Cortex of kidney (tissue), 1 donor: ENCODE measurements at places on chromosomes 3 and 15.

DNA sequence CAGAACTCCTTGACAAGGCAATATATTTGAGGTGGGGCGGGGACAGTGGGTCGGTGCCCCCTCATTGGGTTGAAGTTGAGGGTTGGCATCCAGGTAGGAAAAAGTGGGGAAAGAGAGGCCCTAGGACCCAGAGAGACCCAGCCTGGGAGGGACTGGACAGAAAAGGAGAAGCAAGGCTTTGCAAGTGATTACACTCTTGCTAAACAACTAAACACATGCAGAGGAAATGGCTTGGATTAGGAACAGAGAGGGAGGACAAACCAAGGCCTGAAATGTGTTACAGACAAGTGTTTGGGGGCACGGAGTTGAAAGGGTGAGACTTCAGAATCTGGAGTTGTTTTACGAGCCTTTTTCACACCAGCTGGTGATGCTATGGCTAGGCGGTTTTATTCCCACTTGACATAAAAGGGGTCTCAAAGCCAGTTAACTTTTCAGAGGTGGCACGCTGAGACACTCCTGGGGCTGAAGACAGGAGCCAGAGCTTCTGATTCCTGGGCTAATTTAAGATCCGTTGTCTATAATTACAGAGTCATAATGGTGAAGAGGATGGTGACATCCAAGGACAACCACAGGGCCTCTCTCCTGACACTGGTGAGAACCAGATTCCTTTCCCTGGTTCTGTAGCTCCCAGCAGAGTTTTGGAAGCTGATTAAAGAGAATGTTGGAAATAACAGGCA lies 7.7 kb upstream of the KCTD6 start:
- no peak for DNase-seq

- DNase-seq, result no peak
These were observed 27.9 kb downstream of the EIF1B start for GRCh38 chr3:40337136-40338108.

GRCh38 chr15:80852676-80853075 lies 73.5 kb downstream of the CEMIP start:
- DNase-seq, result no peak

GRCh38 chr3:177050501-177051237 lies 146.6 kb downstream of the TBL1XR1 start:
- DNase-seq, result no peak

DNA sequence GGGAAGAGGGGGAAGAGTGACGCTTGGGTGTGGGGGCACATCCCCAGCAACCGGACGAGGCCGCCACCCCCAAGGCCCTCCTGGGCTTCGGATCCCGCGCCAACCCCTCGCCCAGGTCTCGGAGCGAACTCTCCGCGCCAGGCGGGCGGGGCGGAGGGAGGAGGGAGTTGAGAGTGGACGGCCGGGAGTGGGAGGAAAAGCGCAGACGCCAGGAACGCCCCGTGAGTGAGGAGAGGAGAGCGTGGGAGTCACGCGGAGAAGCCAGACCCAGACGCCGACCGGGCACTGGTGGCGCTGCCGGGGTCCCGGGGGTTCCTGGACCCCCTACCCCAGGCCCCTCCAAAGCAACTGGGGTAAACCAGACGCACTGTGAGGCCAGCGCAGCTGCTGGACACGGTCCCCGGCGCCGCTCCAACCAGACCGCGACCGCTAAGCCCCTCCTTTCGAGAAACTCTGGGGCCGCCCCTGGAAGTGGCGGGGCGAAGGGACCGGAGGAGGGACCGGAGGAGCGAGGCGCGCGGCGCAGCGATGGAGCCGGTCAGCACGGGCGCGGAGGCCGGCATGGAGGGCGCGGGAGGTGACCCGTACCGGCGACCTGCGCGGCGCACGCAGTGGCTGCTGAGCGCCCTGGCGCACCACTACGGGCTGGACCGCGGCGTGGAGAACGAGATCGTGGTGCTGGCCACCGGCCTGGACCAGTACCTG lies at the start of gene EFCC1:
TSS of gene EFCC1 (plus strand) at position 204 of the 705 bp plus-strand sequence. CDS start at position 529, 325 bp downstream.
- no peak for DNase-seq

DNA sequence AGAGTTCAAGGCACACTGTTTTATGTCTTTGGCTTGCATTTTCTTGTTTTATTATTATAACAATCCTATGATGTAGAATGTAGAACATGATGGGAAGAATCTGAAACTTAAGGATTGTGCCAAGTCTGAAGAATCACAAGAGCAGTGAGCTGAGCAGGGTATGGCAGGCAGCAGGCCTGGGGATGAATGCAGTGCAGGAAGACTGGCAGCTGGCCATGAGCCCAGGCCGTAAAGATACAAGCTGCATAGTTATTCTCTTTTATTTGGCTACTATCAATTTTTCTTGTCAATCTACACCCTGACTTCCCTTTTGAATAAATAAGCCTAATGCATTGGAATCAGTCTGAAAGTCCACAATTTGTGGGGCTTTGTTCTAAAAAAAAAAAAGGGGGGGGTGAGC lies 89.6 kb upstream of the ARPP21 start:
- DNase-seq, result no peak

GRCh38 chr3:128997486-128998133 lies 3.5 kb upstream of the EFCC1 start:
- no peak for DNase-seq

DNA sequence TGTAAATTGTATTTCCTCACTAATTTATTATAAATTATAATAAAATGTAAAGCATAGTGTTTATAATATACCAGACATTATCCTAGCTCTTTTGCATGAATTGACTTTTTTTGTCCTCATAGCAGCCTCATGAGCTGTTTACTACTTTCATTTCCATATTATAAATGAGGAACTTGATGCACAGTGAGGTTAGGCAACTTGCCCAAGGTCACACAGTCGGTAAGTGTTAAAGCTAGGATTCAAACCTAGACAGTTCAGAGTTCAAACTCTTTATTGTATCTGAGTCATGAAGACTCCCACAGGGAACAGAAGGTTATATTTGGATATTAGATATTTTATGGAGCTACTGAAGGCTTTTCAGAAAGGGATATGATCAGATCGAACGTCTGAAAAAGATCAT lies 322.2 kb upstream of the SATB1 start:
- DNase-seq, result no peak

GRCh38 chr3:56870436-56870835 lies 68.7 kb upstream of the ARHGEF3 start:
- DNase-seq, result no peak

DNA sequence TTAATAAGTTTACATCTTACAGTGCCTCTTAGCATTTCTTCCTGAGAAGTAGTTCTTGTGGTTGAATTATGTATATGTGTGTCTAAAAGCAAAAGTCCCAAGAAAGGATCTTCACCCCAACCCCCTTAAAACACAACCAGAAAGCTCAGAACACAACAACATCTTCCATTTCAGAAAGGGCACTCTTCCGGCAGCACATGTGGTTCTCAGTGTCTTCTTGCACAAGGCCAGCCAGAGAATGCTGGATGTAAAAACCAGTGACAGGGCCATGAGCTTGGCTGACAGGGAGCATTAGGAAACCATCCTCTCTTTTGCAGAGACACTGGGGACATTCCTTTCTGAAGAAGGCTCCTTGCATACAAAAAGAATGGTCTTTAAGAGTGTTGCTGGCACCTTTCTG lies 45.0 kb downstream of the EEFSEC start:
- DNase-seq, result no peak

DNA sequence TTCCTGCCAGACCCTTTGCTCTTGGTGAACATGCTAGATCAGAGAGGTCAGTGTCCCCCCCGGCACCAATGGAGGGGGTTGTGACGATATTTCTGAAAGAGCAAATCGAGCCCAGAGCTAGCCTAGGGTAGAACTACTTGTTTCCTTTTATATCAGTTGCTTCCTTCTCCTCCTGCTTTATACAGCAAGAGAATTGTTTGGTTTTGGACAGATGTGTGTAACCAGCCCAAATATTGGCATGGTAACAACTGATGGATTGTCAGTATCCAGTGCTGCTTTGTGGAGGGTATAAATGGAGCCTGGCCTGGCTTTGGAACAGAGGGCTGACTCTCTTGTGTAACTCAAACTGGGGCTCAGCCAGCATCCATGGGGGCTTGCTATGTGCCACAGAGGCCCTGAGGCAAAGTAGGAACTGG lies 27.2 kb downstream of the SNX1 start:
- no peak for DNase-seq

- DNase-seq, result no peak
These were observed at the start of gene LSAMP for GRCh38 chr3:116445311-116445841. Gene LSAMP (minus strand): TSS chr3:116445487.

GRCh38 chr3:194785315-194785714 lies 99.6 kb downstream of the FAM43A start:
- DNase-seq, result no peak

DNA sequence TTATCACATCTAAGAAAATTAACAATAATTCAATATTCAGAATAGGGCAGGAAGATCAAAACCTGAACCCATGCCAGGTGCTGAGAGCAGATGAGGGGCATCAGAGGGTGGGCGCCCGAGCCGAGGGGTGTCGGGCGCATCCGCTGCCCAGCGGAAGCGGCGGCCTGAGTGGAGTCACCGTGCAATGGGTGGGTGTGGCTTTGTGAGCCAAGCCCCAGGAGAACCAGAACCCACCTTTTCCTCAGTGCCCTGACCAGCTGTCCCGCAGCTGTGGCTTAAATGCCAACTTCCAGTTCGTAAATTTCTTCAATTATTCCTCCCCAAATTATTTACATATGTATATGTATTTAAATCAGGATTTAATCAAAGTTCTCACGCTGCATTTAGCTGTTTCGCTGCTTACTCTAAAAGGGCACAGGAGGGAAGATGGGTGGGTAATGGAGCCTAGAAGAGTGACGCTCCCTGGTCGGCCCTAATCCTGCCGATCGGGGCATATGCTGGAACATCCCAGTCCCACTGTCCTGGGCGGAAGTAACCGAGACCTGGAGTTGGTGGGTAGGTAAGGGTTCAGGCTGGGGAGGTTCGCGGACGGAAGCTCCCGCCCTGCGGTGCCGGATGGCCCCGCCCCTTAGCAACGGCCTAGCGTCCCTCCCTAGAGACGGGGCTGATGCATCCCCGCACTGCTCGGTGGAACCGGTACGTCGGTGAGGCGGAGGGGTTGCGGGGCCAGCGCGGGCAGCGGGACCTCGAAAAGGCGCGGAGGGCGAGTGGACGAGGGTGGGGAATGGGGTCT lies 1.3 kb downstream of the DNAH1 start:
- DNase-seq, result no peak

GRCh38 chr15:80856809-80857377 lies 77.7 kb downstream of the CEMIP start:
- DNase-seq, result no peak

- DNase-seq, result no peak
These were observed 2.2 kb upstream of the KY start for GRCh38 chr3:134652886-134653630.

- DNase-seq, result no peak
These were observed 249.9 kb upstream of the ST8SIA2 start for GRCh38 chr15:92143765-92144164.

- no peak for DNase-seq
These were observed 56.0 kb downstream of the TPRA1 start for GRCh38 chr3:127534564-127534963.

DNA sequence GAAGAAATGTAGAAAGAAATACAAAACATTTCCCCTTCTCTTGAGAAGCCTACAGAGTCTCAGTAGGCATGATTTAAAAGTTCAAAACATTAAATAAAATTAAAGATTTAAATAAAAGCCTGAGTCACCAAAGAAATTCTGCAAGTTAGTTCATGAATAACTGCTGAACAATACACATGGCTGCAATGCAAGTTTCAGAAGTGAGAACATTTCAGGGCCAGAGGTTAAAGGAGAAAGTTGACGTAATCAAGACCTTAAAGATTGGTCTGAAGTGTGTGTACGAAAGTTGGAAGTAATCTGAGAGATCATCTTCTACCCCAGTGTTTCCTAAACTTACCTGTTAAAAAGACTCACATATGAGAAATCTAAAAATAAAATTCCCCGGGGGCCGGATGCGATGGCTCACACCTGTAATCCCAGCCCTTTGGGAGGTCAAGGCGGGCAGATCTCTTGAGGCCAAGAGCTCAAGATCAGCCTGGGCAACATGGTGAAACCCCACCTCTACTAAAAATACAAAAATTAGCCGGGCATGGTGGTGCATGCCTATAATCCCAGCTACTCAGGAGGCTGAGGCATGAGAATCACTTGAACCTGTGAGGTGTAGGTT lies 108.7 kb upstream of the PHLDB2 start:
- DNase-seq, result no peak

DNA sequence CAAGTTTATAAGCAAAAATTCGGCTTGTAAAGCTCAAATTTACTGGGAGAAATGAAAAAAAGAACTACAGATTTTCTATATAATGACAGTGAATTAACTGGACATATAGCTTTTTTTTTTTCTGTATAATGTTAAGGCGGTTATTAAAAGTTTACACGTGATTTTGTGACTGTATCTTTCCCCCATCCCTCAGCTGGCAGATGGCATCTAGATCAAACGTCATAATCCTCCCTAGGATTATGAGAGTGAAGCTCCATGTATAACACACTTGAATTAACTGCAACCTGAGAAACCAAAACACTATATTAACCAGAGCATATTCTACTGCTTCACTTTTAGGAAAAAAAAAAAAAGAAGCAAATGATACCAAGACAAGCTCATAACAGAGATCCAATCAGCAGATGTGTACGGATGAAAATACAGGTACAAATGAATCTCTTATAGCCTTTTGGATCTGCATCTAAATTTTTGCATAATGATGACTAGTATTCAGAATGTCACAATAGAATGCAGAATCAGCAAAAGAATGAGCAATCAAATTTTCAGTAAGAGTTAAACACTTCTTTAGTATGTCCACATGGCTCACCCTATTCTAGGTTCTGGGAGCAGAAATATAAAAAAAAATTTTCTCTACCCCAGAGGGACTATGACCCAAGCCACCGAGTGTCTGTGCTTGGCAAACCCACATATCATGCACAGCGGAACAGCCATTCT lies 12.4 kb downstream of the MOBP start:
- DNase-seq, result no peak

GRCh38 chr3:140832883-140833282 lies 108.8 kb upstream of the SLC25A36 start:
- no peak for DNase-seq

- no peak for DNase-seq
These were observed 51.6 kb upstream of the MRPS22 start for GRCh38 chr3:139292192-139292591.

DNA sequence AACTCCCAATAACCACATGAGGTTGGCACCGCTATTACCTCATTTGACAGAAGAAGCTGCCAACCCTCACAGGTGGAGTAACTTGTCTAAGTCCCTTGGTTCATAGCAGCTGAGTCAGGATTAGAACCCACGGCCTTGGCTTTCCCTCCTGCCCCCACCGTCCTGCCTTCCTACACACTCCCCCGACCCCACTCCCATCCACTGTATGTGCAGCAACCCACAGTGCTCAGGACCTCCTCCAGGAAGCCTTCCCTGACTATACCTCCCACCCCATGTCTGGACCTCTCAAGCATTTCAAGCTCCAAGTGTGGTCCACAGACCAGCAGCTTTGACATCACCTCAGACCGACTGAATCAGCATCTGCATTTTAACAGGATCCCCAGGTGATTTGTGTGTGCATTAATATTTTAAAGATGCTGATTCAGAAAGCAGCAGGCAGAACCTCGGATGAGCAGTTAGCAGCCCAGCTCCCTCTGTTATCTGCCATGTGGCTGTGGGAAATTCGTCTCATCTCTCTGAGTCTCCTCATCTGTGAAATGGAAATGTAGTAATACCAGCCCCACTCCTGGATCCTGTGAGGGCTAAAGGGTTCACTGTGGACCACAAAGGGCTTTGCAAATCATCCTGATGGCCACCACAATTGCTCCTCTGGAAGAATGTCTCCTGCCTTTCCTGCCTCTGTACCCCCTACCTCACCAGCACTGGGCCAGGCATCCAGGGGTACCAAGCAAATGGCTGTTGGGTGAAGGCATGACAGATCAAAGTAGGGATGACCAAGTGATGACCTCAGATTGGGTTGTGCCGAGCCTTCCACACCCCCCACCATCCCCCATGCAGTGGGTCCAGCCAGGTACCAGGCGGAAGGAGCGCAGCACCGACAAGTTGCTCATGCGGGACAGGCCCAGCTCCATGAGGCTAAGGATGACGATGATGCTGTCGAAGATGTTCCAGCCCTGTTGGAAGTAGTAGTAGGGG lies 62.7 kb downstream of the SCN5A start:
- DNase-seq, result no peak
